ENCODE measurements at places on chromosomes 7 and 10. TPM values are rescaled to one million over a fixed set of nuclear protein-coding genes. Genes with fewer than 3 reads are reported as not detected.

Gene NKX2-3
- total RNA-seq: not detected

Gene SLC13A1
- not detected for total RNA-seq

Gene AKR1D1
- not detected for total RNA-seq

Gene ACHE
- 0.34 TPM for total RNA-seq

DNA sequence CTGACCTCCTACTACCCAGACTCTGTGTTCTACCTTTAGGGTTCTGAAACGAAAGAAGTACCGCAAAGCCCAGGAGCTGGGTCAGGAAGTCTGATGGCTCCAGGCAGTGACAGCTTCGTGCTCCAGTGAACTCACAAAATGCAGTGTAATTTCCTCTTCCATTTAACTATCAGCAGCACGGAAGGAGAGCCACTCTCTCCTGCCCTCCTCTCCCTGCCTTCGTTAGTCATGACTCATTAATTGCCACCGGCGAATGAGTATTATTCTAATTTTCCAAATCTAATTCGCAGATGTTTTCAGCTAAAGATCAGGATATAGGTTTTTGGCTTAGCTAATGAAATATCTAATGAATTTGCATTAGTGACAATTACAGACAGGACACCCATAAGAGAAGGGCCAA, 1262.0 kb downstream of the TYW1 start:
- no peak for DNase-seq

DNA sequence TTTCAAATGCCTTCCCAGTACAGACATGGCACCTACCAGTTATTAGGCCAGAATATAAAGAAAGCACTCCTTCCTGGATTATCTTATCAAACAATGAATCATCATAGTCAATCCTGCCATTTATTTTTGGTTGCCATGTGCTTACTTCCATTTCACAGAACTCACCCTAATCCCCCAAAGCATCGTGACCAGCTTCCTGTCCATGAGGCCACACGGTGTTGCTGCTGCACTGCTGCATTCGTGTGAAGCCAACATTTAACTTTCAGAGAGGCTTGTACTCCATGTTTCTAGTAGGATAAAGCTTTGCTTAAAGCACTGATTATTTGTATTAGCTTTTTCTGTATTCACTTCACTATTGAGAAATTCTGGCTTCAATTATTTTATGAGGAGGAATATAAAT, 14.4 kb downstream of the COL28A1 start:
- DNase-seq: no peak

DNA sequence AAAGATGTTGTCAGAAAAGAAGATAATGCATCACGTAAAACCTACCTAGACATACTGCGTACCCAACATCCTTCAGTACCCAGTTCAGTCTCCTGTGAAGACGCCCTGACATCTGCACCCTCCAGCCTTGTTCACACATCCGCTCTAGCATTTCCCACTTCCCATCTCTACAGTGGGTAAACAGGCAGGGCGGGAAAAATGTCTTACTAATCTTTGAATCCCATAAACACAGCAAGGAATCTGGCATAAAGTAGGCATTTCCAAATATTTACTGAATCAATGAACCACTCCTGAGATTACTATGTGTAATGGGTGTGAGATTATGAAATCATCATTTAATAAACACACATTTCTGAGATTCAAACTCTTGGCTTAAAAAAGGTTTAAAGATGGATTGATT, 132.8 kb downstream of the GLI3 start:
- no peak for DNase-seq

- no peak for DNase-seq
Measured at GRCh38 chr7:43634384-43634783, 51.5 kb downstream of the STK17A start.

- DNase-seq: no peak
Measured at GRCh38 chr7:113209449-113210203, 91.3 kb upstream of the SMIM30 start.

DNA sequence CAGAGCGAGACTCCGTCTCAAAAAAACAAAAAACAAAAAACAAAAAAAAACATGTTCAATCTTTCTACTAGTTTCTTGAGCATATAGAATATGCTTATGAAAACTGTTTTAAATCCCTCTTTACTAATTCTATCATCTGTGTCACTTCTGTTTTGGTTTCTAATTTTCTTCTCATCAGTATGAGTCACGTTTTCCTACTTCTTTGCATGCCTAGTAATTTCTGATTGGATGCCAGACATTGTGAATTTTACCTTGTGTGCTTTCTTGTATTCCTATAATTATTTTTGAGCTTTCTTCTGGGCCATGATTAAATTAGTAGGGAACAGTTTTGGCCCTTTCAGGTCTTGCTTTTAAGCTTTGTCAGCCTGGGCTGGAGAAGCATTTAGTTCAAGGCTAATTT, 9.9 kb downstream of the MICU1 start:
- no peak for DNase-seq

All from activated naive CD8-positive, alpha-beta T cell treated with anti-CD3 and anti-CD28 coated beads, Interleukin-2, amount 10 ng/mL, durations not matched to agents 7 days and 5 days (primary cell).